ENCODE measurements at places on chromosomes 5 and 9.

GRCh38 chr9:109779711-109780452, at the start of gene PALM2AKAP2:
TSS of gene PALM2AKAP2 (plus strand) at chr9:109780198. CDS start at chr9:109780489, 291 bp downstream.
- no peak for DNase-seq

DNA sequence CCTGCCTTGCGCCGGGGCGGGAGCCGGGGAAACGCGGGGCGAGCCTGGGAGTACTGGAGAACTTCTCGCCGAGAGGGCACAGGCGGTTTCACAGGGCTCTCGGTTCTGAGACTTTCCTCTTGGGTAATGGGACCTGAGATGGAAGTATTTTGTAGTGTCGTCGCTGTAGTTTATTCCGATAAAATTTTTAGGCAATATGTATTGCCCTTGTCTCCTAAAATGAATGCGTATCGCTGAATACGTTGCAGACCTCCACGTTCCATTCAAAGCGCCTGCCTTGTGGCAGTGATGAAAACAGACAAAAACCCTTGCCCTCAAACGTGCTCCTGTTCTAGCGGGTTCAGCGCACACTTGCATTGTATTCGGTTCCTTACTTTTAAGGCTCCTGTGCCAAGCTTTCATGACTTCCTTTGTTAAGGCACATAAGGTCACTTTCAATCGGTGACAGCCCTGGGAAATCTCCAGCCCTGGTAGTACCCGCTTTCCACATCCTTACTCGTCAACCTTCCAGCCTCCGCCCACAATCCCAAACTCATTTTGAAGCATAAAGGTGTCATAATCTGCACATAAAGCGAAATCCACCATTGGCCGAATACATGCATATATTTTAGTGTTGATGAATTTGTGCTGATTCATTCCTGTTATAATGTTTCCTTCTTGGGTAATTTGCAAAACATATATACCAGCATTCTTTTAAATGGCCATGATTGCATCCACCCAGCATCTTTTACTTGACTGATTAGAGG, 694 bp downstream of the RMI1 start:
- no peak for DNase-seq

GRCh38 chr5:159759791-159760290, 156.4 kb upstream of the ADRA1B start:
- DNase-seq: no peak

DNA sequence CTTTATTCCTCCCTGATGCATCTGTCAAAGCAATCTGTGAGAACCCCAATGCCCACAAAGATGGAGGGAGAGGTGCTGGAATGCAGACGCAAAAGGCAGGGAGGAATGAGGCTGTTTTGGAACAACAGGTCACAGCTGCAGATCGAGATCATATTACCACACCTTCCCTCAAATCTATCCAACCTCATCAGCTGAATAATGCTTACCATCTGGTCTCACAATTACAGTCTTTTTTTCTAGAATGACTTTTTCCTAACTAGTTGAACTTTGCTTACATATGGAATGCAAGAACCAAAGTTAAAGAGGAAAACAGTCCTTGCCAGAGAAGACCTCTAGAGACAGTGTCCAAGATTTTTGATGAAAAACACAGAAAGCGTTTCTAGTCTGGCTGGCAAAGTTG, 158.1 kb downstream of the LPAR1 start:
- DNase-seq: no peak

- peak; percentile 58 for DNase-seq
These were observed 118.8 kb downstream of the WNK2 start for GRCh38 chr9:93302586-93303257.

- no peak for DNase-seq
These were observed 446.5 kb downstream of the EFNA5 start for GRCh38 chr5:107224272-107224671.

- DNase-seq: no peak
These were observed 1.1 kb upstream of the SYNPO start for GRCh38 chr5:150639377-150639692.

DNA sequence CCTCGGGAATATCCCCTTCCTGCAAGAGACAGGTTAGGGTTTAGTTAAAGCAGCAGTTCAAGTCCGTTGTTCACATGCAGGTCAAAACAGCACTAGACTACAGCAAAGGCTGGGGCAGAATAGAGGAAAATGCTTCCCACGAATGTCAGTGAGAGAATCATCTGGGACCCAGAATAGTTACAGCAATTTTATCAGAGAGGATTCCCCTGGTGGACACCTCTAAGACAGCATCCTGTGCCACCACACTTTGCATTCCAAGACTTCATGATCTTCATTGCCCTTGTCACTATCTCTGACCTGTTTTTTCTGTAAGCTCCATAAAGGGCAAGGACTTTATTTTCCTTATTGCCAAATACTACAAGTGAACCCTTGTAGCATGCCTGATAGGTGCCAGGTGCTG, 12.9 kb downstream of the GRXCR2 start:
- no peak for DNase-seq

GRCh38 chr9:18910435-18910834, 122.6 kb downstream of the SAXO1 start:
- DNase-seq: no peak

Data from memory B cell (primary cell).